ENCODE measurements at places on chromosomes 6 and 20.
A peak's percentile ranks its signal among the peaks of the same experiment; 100 is the strongest.

- peak; percentile 14 for DNase-seq
Observed at GRCh38 chr6:118776607-118777549, 117.1 kb upstream of the ASF1A start.

DNA sequence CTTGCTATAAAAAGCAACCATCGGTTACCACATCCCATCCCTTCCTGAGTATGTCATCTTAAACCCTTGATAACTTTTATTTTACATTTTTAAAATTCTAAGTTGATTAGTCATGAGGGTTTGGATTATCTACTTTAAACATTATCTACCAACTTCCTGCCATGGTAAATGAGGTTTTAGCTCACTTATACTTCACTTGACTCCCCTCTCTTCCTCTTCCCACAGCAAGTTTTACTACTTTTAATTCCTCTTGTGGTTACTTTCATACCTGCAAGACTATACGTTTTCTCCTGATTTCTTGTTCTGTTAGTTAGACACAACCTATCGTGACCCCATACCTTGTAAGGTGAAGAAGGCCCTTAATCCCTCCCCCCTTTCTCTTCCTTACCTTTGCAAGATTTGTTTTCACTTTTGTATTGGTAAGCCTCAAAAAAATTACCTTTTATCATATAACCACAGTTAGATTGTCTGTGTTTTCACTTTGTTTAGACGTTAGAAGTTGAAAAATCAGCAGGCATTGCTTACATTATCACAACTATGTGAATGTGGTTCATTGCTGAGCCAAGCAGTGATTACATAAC, 60.1 kb upstream of the OGFRL1 start:
- DNase-seq: no peak

- no peak for DNase-seq
Observed at GRCh38 chr20:37936041-37936440, 33.1 kb downstream of the VSTM2L start.

DNA sequence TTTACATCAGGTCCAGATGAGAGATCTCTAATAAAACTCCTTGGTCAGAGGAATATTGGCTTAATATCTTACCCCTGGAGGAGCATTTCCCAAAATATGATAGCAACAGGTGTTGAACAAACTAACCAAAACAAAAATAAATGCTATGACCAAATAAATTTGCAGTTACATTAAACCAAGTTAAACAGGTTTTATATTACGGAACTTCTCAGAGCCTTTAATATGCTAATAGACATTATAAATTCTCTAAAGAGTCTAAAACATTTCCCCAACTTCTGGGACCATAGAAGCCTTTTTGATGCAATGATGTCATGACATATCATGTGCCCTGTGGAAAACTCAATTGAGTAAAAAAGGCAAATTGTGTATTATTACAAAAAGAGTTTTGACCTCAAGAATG, 90.9 kb upstream of the ARMC2 start:
- no peak for DNase-seq

GRCh38 chr20:22768266-22769178, 184.2 kb upstream of the FOXA2 start:
- no peak for DNase-seq

DNA sequence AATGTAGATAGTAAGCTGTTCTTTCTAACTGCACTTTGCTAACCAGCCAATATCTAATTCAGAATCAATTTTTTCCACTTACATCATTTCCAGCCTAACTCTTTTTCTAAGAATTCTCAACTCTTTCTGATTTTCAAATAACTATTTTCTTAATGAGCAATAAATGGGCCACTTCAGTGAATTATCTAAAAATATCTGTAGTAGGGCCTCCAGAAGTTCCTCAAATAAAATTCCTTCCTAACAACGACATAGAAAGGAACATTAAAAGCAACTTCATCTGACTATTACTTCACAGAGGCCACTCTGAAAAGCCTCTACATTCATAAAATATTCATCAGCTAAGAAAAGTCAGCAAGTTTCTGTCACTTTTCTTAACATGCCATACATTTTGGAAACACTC, 4.8 kb downstream of the COL12A1 start:
- no peak for DNase-seq

DNA sequence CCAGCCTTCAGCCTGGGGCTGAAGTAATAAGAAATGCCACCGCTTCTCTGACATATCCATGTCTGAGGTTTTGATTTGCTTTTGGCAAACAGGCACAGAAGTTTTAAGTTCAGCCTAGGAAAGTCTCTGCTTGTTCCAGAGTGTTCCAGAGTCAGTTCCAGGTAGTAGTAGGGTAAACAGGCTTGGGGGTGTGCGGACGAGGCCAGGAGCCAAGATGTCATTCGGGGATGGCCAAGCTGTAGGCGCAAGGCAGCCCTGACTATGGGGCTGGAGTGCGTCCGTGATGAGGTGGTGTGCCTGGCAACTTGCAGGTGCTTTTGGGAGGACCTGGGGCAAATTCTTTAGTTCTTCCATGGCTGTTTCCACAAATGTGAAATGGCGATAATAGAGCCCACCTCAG, 60.3 kb downstream of the IRF4 start:
- no peak for DNase-seq

- DNase-seq: no peak
Observed at GRCh38 chr6:30887901-30888815, 3.8 kb downstream of the DDR1 start.

GRCh38 chr20:1491281-1491840, at the start of gene SIRPB2:
Gene SIRPB2 (minus strand): TSS chr20:1491420. CDS start chr20:1491359, 61 bp downstream.
- no peak for DNase-seq

GRCh38 chr6:95614094-95614493, 36.8 kb downstream of the MANEA start:
- DNase-seq: no peak

DNA sequence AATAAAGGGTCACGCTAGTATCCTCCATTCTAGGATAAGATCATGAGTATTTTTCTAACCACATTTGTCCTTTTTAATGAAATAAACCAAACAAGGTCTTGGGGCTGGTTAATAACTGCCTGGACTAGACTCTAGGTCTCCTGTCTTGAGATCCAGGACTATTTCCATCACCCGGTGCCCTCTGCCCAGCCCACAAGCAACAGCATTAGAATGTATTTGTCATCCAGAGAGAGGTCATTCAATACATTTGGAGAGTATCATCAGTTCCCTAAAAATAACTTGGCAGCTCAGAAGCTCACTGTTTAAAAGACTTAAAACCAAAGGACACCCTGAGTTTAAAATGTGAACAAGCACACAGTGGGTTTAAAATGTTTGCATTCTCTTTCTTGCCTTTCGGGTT, 4.4 kb upstream of the RBM24 start:
- DNase-seq: no peak

DNA sequence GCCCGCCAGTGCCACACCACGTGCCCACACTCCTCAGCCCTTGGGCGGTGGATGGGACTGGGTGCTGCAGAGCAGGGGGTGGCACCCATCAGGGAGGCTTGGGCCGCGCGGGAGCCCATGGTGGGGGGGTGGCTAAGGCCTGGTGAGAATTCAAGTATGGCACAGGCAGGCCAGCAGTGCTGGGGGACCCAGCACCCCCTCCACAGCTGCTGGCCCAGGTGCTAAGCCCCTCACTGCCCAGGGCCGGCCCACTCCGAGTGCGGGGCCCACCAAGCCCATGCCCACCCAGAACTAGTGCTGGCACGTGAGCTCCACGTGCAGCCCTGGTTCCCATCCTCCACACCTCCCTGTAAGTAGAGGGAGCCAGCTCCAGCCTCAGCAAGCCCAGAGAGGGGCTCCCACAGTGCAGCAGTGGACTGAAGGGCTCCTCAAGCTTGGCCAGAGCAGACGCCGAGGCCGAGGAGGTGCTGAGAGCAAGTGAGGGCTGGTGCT, 1091.1 kb upstream of the GJE1 start:
- DNase-seq: no peak

GRCh38 chr6:168139121-168139520, 60.1 kb upstream of the FRMD1 start:
- DNase-seq: no peak

- no peak for DNase-seq
Observed at GRCh38 chr20:55271371-55271770, 733.9 kb downstream of the CBLN4 start.

DNA sequence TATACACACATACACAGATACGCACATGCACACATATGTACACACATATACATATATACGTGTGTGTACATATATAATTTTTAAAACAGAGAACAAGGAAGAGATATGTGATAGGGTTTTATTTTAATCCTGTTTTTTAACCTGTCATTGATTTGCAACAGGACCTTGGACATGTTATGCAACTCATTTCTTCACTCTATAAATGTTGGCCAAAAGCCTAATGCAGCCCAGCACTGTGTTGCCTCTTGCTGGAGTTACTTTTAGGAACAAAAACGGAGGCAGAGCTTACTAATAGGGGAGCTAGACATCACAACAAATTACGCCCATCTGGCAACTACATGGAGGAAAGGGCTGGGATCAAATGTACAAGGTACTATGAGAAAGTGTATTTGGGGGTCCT, 179.9 kb upstream of the TAB2 start:
- no peak for DNase-seq

- DNase-seq: peak; percentile 54
Observed at GRCh38 chr6:160041608-160042007, 72.7 kb downstream of the IGF2R start.

- DNase-seq: no peak
Observed at GRCh38 chr6:148524976-148525375, 182.3 kb downstream of the SASH1 start.

DNA sequence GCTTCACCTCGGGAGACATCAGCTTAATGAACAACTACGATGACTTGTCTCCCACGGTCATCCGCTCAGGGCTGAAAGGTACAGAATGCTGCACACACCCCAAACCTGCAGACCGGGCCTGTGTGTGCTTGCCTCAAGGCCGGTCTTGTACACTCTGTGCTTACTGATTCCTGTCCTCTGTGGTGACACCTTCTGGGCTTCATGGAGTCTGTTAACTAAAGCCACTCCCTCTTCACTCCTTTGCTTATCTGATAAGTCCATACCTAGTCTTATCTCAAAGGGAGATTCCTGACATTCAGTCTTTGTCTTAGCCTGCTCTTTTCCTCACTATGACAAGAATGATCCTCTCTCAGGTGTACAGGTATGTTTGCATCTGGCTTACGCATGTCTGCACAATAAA, 107.7 kb upstream of the TMEM181 start:
- DNase-seq: no peak

GRCh38 chr6:127939442-127940066, 38.7 kb upstream of the THEMIS start:
- no peak for DNase-seq

GRCh38 chr6:16873698-16874097, 112.4 kb upstream of the ATXN1 start:
- DNase-seq: no peak

DNA sequence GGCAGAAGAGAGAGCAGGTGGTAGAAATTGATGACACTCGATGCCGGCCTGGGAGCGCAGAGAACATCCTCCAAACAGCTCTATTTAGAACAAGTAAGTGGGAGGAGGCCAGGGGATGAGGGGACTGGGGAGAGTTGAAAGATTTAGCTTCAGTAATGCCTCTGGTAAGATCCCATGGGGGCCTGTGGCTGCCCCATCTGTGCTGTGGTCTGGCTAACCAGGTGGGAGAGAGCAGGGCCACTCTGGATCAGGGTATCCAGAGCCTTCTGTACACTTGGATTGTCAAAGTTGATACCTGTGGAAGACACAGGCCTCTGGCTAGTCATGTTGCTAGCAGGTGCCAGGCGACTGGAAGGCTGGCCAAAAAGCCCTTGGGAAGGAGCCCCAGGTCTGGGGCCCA, 27.6 kb downstream of the NCOA5 start:
- DNase-seq: no peak

GRCh38 chr20:17587824-17588223, 17.9 kb downstream of the DSTN start:
- DNase-seq: no peak

GRCh38 chr6:160065200-160065599, 56.4 kb upstream of the SLC22A1 start:
- no peak for DNase-seq

DNA sequence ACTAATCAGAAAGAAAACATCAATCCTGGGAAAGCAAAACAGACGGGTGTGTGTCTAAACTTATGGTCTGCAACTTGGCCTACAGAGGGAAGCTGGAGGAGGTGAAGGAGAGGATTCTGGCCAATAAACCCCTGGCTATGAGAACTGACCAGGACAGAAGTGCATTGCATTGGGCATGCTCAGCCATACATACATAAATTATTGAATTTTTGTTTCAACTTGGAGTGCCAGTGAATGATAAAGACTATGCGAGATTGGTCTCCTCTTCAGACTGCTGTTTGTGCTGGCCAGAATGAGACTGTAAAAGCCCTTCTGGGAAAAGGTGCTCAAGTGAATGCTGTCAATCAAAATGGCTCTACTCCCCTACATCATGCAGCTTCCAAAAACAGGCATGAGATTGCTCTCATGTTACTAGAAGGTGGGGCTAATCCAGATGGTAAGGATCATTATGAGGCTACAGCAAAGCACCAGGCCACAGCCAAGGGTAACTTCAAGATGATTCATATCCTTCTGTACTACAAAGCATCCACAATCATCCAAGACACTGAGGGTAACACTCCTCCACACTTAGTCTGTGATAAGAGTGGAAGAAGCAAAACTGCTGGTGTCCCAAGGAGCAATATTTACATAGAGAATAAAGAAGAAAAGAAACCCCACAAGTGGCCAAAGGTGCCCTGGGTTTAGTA, 17.4 kb downstream of the ADNP start:
- DNase-seq: no peak

DNA sequence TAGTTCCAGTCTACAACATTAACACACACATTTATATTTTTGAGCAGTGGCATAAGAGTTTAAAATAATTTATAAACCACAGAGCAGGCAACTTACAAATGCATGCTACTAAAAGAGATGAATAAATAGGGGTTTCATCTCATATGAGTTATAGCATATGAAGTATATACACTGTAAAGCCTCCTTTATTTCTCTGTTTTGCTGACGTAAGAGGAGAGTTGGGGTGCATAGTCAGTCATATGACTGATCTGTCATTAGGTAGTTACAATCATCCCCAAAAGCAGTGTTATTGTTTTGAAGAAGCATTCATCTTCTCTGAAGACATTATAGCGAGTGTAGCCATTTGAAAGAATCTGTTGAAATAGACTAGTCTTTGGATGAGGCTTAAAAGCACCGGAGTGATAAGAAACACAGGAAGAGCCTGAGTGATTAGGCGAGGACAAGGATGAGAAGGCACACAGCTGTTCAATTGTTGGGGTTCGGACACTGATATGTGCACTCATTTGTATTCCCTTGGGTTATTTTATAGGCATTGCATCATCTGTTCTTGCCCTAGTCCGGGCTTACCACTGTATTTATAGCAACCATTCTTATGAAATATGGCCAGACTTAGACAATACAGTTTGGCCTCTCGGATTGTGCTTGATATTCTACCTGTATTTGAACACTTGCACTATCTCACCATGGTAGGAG, 325.7 kb downstream of the SAMD5 start:
- DNase-seq: no peak

- no peak for DNase-seq
Observed at GRCh38 chr20:57628047-57628961, 8.1 kb upstream of the ZBP1 start.

GRCh38 chr6:37826188-37826587, 6.7 kb downstream of the ZFAND3 start:
- DNase-seq: no peak

Data from cerebellar nuclear complex (tissue), 1 donor.